8988T (cell line): ENCODE measurements at places on chromosomes 1 and 21.

DNA sequence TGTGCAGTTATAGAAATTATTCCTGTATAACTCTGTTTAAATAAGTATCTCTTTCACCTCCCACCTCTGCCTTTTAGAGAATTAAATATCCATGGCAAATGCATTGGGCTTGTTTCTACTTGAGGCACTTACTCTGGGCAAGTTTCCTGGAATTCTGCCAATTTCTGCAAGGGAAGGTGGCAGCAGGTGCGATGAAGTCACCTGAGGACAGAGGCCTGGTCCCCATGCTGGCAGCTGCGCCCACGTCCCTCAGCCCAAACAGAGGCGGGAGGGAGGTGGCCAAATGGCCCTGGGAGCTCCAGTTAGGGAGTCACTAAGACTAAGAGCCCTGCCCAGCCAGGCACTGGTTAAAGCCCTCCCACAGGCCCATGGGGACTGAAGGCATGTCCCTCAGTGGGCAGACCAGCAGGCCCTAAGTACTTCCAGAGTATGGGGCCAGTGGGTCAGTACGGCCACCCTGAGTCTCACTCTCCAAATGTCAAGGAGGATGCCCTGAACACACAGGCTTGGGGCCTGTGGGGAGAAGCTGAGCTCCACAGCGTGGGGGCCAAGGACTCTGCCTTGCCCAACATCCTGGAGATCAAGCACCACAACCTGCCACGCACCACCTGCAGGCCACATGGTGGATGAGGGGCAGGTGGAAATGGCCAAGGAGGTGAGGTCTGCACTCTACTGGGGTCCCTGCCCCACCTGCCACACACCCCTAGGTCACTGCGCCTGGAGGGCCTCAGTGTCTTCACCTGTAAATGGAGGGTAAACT is 19.4 kb downstream of the ACOT7 start:
- no peak for DNase-seq

- no peak for DNase-seq
Observed at GRCh38 chr21:34802180-34802899, 133.5 kb downstream of the CLIC6 start.

DNA sequence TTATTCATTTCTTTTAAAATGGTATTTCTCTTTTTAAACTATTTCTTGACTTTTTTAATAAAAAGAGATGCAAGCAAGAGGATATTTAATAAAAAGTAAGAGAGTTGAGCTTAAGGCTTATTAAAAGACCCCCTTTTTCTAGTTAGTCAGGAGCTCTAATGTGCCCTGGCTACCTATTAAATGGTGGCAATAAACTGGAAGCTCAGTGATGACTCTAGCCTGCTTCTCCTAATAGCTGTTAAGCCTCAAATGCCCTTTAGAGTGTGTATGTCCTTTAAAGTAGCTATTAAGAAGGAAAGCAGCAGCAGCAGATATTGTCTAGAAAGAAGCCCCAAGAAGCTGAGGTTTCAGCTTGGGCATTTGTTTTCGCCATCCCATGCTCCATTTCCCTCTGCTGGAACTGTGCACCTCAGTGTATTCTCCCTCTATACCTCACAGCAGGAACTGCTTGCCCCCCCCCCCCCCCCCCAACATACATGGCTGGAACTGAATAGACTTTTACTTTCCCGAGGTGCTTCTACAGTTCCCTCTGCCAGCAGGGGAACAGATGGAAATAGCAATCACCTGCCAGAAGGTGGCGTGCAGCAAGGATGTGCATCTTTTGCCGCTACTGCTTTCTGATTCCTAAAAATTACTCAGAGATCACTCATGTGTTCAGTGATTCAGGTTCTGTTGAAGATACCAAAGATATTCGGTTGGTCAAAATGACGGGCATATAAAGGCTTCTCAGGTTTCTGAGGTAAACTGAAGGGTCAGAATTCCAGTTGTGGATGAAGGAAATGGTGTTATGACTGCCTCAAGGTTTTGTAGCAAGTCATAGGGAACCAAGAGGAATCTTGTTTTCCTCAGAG is 2.5 kb downstream of the RGS4 start:
- DNase-seq, result no peak

GRCh38 chr1:211370669-211371068 is 44.0 kb downstream of the TRAF5 start:
- no peak for DNase-seq

DNA sequence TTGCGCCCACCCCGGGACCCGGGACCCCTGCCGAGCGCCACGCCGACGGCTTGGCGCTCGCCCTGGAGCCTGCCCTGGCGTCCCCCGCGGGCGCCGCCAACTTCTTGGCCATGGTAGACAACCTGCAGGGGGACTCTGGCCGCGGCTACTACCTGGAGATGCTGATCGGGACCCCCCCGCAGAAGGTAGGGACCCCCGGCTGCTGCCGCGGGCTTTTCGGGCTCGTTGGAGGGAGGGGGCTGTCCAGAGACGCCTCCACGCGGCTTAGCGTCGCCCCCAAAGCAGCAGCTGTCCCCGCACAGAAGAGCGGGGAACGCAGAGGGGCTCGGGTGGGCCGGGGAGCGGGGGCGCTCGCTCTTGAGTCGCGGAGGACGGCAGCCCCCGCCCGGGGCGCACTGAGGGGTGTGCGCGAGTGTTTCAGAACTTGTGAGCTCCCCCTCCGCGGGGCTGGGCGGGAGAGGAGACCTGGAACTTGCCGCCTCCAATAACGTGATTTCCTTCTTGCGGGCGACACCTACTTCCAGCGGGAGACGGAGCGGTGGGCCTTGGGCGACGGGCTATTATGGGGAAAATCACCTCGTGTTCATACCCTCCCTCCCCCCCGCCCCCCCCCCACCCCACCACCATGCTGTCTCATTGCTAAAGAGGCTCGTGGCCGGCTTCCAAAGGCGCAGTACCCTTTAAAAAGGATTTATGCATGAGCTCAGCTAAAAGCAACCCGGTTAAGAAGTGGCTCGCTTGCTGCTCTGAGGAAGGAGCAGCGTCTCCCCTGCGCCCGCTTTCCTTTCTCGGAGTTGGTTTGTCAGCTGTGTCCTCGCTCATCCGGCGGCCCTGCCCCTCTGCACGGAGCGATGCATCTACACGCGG is 664 bp downstream of the BACE2 start:
- peak; percentile 30 for DNase-seq

GRCh38 chr1:37012226-37012625 is 22.1 kb downstream of the GRIK3 start:
- DNase-seq, result no peak

GRCh38 chr1:156676820-156677615 is at the start of gene NES:
Gene NES (minus strand): TSS chr1:156677407. CDS start chr1:156677264, 143 bp downstream.
- no peak for DNase-seq

DNA sequence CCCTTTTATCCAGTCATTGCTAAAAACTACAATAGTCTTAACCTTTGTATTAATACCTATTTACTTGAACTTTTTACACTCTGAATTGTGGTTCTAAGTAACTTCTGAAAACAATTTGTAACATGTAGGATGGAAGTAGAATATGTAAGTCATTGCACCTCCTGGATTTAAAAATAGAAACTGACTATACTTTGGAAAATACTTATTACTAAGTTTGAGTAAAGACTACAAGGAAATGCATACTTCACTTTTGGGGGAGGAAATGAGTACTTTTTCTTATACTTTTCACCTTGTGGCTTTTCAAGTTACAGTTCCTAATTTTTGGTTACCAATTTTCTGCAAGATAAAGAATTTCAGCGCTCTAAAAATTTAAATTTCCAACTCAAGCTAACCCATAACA is 8.7 kb downstream of the RGS18 start:
- DNase-seq, result no peak

GRCh38 chr1:40362199-40362598 is 11.3 kb upstream of the SMAP2 start:
- DNase-seq, result no peak

DNA sequence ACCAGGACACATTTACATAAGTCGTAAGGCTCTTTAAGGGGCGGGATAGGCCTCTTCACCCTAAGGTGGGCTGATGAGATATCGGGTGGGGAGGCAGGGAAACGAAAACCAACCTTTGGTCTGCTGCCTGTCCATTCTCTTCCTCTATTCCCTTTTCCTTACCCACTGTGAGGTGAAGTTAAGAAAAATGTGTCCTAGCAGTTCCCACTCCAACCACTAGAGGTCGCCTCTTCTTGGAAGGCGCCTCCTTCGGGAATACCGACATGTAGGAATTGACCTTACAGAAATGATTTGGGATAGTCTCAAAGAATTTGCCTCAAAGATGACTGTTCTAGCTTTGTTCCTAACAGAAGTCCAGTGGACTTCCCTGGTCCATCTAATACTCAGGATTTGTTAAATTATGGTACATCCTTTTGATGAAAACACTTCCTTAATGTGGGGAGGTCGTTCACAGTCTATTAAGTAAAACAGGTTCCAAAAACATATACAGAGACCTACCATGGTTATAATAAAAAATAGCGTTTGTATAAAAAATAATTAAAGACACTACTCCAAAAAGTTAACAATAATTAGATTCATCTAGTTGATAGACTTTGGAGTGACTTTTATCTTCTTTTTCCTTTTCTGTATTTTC is 14.1 kb downstream of the AZIN2 start:
- no peak for DNase-seq

- DNase-seq, result no peak
Observed at GRCh38 chr21:45157932-45158331, 83.6 kb downstream of the ADARB1 start.

DNA sequence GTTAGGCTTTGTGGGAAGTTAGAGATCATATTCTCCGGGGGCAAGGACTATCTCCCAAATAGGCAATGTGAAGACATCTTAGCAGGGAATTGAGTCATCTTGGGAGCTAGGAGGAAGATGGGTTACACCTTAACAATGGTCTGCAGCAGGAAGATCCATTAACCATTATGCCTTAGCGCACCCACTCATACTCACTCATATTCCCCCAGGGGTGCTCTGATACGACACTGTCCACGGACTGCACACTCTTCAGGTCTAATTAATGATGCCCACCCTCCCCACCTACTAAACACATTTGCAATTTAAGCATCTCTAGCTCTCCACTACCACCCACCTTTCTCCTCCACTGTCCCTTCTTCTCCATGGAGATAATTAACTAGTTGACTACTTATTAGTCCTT is 857 bp upstream of the AK5 start:
- no peak for DNase-seq

DNA sequence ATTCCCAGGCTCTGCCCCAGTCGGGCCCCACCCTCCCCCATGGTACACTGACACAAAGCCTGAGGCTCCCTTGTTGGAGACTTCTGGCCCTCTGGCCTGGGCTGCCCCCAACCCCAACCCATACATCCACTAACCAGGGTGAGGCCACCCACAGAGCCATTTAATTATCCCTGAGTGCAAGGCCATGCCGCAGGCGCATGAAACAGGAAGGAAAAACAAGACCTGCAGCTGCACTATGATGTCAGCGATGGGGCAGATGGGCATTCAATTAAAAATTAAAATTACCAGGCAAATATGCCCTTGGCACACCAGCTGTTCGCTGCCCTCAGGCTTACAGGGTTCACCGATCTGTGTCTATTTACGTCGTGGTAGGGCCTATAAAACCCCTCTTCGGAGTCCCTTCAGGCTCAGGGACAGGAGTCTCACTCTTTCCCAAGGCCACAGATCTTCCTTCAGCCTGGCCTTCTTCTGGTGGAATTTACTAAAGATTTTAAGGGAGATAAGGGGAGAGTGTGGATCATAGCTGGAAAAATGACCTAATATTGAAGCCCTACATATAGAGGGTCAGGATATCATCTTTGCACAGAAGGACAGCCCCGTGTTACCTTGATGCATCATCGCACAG is 29.6 kb upstream of the RGS16 start:
- no peak for DNase-seq

DNA sequence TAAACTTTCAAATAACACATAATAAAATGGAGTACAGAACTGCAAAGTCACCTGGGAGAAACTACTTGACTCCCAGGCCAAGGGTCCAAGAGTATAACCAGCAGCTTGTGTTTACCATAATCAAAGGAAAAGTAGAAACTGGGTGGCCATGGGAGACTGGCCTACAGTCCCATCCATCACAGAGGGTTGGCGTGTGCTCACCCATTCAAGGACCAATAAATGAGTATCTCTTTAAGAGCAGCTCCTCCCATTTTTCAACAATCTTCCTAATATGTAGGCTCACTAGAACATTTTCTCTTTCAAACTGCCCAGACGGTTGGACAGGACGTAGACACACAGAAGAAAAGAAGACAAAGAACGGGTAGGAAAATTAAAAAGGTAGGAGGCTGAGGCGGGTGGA is at the start of gene FMO3:
Gene FMO3, plus strand, starts transcription at position 302 of the 400 bp plus-strand sequence. CDS start 1,754 bp downstream, outside the sequence.
- no peak for DNase-seq

DNA sequence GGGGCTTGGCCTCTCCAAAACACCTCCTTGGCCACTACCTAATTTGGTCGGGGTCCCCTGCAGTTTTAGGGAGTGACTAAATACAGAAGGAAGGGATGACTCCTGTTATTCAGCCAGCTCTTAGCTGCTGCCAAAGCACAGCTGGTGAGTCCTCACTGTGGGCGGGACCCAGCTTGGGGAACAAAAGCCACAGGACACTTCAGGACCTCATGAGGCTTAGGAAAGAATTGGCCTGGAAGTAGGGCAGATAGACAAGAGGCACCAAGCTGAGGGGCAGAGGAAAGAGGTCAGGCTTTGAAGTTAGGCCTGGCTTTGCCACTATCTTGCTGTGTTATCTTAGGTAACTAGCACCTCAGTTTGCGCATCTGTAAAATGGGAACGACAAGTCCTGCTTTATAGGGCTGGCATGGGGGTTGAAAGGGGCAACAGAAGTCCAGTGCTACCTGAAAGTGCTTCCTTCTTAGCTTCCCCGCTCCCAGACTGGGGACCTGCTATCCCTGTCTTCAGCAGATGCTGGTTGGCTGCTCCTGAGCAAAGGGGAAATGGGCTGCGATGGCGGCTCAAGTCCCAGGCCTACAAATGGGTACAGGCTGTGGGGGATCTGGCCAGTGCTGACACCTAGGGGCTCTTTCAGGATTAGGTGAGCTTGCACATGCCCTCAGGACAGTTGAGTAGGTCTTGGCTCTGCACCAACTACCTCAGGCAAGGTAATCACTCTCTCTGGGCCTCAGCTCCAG is 15.7 kb downstream of the IFI6 start:
- no peak for DNase-seq

GRCh38 chr1:211750599-211750998 is 75.2 kb upstream of the NEK2 start:
- DNase-seq, result no peak

DNA sequence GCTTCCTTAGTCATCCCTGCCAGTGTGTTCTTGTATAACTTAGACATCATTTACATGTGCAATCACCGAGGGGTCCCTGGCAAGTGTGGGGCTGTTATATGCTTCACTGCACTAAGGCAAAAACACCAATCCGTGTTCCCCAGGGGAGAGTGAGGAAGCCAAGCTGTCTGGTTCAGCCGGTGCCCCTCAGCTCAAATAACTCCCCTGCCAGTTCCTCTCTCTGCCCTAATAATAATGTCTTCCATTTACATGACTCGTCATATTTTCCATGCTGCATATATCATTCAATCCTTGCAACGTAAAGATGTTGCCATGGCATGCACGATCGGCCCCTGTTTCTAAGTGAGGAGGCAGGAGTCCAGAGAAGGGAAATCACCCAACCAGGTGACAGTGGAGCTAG is 24.4 kb upstream of the NDC1 start:
- no peak for DNase-seq

GRCh38 chr1:43978551-43979260 is at the start of gene B4GALT2:
Gene B4GALT2 (plus strand): TSS chr1:43979210. CDS start chr1:43981161, 1,951 bp downstream.
- DNase-seq, result peak; percentile 93

- DNase-seq, result no peak
Observed at GRCh38 chr1:209433649-209434031, 149.9 kb upstream of the CAMK1G start.

- no peak for DNase-seq
Observed at GRCh38 chr1:34013958-34014737, 150.3 kb downstream of the HMGB4 start.
